Colonic mucosa (tissue), 4 donors: ENCODE measurements at places on chromosomes 1 and 21. TPM values are rescaled to one million over a fixed set of nuclear protein-coding genes. Genes with fewer than 3 reads are reported as not detected.
A peak's percentile ranks its signal among the peaks of the same experiment; 100 is the strongest.

- H3K4me1 ChIP-seq, result no peaks in the 10 kb centered on the region
- no peak overlapping the region for H3K27ac ChIP-seq
- H3K36me3 ChIP-seq, result no peaks in the 10 kb centered on the region
- H3K4me3 ChIP-seq, result no peak overlapping the region
- DNase-seq, result no peak
- H3K27me3 ChIP-seq, result no peaks in the 10 kb centered on the region
Measured at GRCh38 chr1:115188680-115189395, 99.5 kb upstream of the TSPAN2 start.

DNA sequence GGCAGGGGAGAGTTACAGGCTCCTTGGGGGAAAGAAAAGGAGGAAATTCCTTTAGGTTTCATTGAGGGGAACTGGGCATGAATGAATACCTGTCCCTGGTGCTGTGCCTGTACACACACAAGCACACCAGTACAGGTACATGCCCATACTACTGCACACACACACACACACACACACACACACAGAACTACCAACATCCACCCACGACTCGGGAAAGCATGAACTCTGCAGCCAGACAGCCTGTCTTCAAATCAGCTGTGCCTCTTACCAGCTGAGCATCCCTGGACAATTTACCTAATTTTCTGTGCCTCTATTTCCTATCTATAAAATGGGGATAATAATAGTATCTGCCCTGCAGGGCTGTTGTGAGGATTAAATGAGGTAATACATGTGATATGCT, 7.2 kb upstream of the GRIK3 start:
- no peak overlapping the region for H3K4me3 ChIP-seq
- DNase-seq, result no peak
- no peaks in the 10 kb centered on the region for H3K4me1 ChIP-seq
- H3K36me3 ChIP-seq, result no peaks in the 10 kb centered on the region

- H3K4me3 ChIP-seq, result no peak overlapping the region
- peak; percentile 54 for DNase-seq
- peak overlapping the region; percentile 50 for H3K27ac ChIP-seq
- H3K36me3 ChIP-seq, result no peaks in the 10 kb centered on the region
- H3K4me1 ChIP-seq, result no peaks in the 10 kb centered on the region
Measured at GRCh38 chr1:7470904-7471638, 300.0 kb upstream of the VAMP3 start.

DNA sequence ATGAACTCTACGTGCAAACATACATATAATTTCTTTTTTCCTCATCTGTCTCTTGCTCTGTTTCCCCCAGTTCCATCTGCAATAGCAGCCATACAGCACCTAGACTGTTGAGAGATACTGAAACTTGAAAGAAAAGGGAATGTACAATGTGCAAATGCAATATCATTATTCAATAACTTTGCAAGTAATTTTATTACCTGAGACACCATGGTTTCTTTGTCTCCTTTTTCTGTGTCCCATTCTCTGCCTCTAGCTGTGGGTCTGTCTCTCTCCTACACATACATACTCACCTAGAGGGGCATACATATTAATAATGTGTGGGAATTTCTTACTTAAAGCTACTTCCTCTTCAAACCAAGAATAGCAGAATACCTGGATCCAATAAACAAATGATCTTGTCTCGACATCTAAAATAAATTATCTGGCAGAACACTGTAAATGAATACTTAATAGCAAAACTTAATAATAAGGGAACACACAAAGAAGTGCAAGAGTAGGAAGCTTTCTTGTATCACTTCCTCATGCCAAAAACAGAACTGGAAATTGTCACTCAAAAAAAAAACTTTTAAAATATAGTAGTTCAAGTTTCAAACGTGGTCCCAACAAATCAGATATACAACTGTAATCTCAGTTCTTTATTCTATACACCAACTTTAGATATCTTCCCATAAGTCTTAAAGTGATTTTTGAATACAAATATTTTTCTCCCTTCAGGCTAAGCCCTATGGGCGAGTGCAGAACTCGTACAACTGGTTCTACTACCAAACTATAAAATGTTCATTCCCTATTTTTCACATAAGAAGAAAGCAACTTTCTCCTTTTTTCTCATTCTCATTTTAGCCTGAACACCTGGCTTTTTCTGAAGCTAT, 194.6 kb downstream of the NRIP1 start:
- no peak overlapping the region for H3K4me3 ChIP-seq
- H3K36me3 ChIP-seq, result no peaks in the 10 kb centered on the region
- H3K4me1 ChIP-seq, result no peaks in the 10 kb centered on the region
- no peak overlapping the region for H3K27ac ChIP-seq
- no peaks in the 10 kb centered on the region for H3K27me3 ChIP-seq
- DNase-seq, result no peak

IKBKE gene
- total RNA-seq, result 15.9 TPM
